Ureter (tissue), 1 donor: ENCODE measurements at places on chromosomes 13 and 19. TPM values are rescaled to one million over a fixed set of nuclear protein-coding genes. Genes with fewer than 3 reads are reported as not detected.

DNA sequence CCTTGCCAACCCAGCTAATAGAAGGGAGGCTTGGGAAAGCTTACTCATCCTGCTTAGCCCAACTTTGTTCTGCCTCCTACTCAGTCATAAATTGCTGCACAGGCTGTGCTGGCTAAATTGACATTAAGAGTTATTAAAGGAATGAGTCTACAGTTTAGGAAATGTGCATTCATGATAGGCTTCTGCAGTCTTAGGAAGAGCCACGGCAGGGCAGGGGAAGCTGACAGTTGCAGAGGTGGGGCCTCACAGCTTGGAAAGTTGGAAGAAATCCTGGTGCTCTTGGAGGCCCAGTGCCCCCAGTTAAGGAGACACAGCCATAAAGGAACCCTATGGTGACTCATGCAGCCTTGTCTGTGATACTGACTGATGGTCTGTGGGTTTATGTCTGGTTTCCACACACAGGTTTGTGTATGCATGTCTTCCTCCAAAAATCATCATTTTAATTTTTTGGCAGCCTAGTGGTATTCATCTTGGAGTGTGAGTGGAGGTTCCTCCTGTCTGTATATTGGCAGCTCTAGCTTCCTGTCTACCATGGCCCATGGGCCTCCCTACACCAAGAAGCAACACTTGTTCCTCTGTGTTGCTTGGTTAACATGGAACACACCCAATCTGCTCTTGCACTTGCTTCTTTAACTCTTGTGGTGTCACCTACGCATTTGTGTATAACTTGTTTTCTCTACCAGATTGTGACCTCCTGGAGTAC is 135.0 kb upstream of the KL start:
- DNase-seq = no peak

DNA sequence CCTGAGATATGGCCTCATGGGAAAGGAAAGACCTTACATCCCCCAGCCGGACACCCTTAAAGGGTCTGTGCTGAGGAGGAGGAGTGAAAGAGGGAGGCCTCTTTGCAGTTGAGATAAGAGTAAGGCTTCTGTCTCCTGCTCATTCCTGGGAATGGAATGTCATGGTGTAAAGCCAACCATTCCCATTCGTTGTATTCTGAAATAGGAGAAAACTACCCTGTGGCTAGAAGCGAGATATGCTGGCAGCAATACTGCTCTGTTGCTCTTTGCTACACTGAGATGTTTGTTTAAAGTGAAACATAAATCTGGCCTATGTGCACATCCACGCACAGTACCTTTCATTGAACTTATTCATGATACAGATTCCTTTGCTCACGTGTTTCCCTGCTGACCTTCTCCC is 783 bp upstream of the ZNF587B start:
- DNase-seq = no peak

DNA sequence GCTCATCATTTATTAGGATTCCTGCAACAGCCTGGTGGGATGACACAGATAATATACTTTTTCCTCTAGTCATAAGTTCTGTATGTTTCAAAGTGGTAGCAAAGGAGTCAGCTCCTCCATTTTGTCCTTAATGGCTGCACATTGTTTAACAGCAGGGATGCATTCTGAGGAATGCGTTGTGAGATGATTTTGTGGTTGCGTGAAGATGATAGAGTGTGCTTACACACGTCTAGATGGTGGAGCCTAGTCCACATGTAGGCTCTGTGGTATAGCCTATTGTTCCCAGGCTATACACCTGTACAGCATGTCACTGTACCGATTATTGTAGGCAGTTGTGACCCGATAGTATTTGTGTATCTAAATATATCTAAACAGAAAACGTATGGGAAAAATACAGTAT is 4.6 kb downstream of the SMARCA4 start:
- no peak for DNase-seq

DNA sequence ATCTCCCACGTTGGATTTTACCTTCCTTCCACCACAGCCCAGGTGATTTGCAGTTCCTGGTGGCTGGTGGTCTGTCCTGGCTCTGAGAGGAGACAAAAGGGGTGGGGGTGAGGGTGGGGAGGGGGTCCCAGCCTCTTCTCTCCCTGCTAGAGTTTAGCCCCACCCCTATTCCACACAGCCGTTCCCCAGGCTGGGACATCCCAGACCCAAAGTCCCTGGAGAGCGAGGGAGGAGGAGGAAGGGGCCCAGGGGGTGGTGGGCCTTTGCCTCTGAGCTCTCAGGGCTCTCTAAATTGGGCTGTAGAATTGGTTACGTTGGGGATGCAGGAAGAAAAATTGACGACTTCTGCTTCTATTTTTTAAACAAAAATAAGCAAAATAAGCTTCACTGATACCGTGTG is 81.9 kb downstream of the SLC6A16 start:
- no peak for DNase-seq

Gene PLIN4
- total RNA-seq = 27.1 TPM

GRCh38 chr13:37241786-37242185 is 136.3 kb upstream of the CSNK1A1L start:
- no peak for DNase-seq

DNA sequence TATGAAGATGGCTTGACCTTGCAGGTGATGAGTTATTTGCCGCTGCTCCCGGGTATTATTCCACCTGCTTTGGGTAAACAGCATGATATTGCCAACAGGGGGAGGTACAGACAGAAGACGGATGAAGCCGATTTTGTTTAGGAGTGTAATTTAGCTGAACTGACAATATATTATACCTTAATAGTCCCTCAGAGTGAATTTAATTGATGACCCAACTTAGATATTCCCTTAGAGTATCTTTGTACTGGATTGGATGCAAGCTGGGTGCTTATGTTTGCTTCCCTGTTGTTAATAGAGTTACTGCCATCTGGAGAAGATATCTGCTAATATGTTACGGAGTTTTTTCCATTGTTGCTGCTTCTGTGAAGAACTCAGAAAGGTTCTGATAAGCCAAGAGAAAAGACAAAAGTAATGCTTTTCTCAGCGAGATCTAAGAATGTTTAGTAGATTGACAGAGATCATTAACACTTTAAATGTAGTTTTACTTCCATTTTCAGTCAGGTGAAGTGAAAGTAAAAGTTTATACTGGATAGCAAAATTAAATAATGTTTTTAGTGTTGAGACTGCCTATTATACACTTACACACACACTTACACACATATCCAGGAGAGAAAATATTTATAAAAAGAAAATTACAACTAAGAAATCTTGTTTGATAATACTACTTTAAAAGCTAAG is 2220.8 kb upstream of the PCDH20 start:
- DNase-seq = no peak
